HFFc6 (cell line): ENCODE measurements at places on chromosomes 6 and 20. TPM values are rescaled to one million over a fixed set of nuclear protein-coding genes. Genes with fewer than 3 reads are reported as not detected.

PDYN gene
- total RNA-seq = not detected in 2 replicates

- H3K36me3 ChIP-seq = no peaks in the 10 kb centered on the region
- peak overlapping the region; percentile 12; the same call in 1 of the 2 replicates for H3K27ac ChIP-seq
- DNase-seq = no peak
- H3K27me3 ChIP-seq = peaks cover 3% of the 10 kb centered on the region
- no peak overlapping the region for H3K4me3 ChIP-seq
Observed at GRCh38 chr6:156988276-156989158, 211.3 kb downstream of the ARID1B start.

DNA sequence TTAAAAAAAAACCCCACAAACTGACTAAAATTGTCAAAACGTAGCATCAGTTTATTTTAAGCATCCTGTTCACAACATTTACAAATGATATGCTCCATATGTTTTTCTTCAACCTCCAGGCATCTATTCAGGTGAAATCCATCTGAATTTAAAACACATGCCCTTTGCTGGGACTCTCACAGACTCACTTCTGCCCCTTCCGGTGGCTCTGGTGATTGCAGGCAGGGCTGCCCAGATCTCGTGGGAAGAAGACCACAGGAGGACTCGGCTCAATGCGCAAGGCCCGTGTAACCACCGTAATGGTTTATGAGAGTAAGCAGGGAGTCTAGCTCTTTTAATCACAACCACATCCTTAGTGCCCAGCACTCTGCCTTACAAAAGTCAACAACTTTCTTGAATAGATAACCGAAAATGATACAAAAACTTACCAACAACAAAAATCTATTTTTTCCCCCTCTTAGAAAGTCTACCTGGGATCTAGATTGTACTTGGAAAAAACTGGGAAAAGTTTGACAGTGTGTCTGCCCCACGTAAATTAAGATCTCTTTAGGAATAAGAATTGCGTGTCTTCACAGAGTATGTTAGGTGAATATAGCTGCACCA lies 139.1 kb downstream of the KIF16B start:
- H3K4me1 ChIP-seq = no peaks in the 10 kb centered on the region
- H3K36me3 ChIP-seq = no peaks in the 10 kb centered on the region
- no peaks in the 10 kb centered on the region; the same call in 1 of the 2 replicates for H3K27me3 ChIP-seq
- DNase-seq = no peak

DNA sequence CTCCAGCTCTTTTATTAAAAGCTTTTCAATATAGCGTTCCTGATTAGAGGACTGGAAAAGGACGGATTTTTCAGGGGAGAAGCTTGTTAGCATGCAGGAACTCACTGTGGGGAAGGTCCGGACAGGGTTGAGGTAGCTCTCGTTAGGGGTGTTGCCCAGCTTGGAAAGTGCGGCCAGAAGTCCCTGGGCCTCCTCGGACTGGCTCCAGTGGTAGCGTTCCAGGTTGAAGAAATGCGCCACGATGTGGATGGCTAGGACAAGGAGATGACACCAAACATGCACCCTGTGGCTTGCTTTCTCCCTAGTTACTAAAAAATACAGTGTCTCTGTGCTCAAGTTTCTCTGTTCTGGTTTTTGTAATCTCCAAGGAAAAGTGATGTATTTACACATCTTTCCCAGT lies 12.5 kb downstream of the NOX3 start:
- peaks cover 9% of the 10 kb centered on the region for H3K4me1 ChIP-seq
- peaks cover 4% of the 10 kb centered on the region for H3K27me3 ChIP-seq
- H3K27ac ChIP-seq = no peak overlapping the region
- H3K36me3 ChIP-seq = no peaks in the 10 kb centered on the region

GRCh38 chr6:139536751-139537617 lies 162.5 kb upstream of the CITED2 start:
- H3K36me3 ChIP-seq = peaks cover 5% of the 10 kb centered on the region; the same call in 1 of the 2 replicates
- H3K27ac ChIP-seq = peak overlapping the region; percentile 36; the same call in 1 of the 2 replicates
- no peak overlapping the region for H3K4me3 ChIP-seq
- H3K4me1 ChIP-seq = peaks cover 76% of the 10 kb centered on the region
- DNase-seq = no peak

PTGIS gene
- total RNA-seq = not detected in 3 replicates

- H3K4me3 ChIP-seq = no peak overlapping the region
- H3K27ac ChIP-seq = no peak overlapping the region
- no peaks in the 10 kb centered on the region for H3K4me1 ChIP-seq
- peaks cover 11% of the 10 kb centered on the region for H3K27me3 ChIP-seq
Observed at GRCh38 chr6:927157-927556, 234.2 kb upstream of the EXOC2 start.
